ENCODE measurements at places on chromosomes 12 and 14.

- DNase-seq = no peak
These were observed 1.2 kb upstream of the SH2B3 start for GRCh38 chr12:111404362-111405148.

DNA sequence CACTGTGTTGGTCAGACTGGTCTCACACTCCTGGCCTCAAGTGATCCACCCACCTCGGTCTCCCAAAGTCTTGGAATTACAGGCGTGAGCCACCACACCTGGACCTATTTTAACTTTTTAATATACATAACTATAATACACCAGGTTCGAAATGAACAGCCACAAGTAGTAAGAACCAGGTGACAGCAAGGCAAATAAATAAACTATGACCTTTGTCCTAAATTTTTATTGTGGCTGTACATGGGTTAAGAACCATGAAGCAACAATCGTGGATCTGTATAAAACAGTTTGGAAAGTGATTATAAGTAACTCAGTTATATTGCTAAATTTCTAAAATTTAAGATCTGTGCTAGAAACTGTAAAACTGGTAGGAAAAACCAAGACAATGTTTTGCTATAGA lies 41.5 kb downstream of the GXYLT1 start:
- no peak for DNase-seq

DNA sequence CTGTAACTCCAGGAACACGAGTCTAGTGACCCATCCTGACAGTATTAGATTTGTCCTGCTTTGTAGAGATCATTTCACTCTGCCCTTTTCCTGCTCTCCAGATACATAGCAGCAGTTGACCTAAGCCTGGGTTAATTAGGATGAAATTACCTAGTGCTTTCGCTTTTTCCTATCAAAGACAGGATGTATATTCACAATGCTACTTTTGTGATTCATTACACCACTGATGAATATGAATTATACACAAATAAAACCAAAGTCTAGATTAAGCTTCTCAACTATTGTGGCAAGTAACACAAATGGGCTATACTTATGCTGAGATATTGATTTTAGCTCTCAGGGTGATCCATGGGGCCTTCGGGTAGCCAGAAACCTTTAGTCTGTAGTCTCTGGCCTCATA lies 17.9 kb downstream of the CERS5 start:
- DNase-seq = no peak

- no peak for DNase-seq
These were observed 120.7 kb upstream of the SCAF11 start for GRCh38 chr12:46110928-46111699.

- DNase-seq = no peak
These were observed 162.9 kb downstream of the ADGRD1 start for GRCh38 chr12:131116468-131117117.

- peak; percentile 9 for DNase-seq
These were observed 6.9 kb upstream of the SVOP start for GRCh38 chr12:109027767-109028166.

DNA sequence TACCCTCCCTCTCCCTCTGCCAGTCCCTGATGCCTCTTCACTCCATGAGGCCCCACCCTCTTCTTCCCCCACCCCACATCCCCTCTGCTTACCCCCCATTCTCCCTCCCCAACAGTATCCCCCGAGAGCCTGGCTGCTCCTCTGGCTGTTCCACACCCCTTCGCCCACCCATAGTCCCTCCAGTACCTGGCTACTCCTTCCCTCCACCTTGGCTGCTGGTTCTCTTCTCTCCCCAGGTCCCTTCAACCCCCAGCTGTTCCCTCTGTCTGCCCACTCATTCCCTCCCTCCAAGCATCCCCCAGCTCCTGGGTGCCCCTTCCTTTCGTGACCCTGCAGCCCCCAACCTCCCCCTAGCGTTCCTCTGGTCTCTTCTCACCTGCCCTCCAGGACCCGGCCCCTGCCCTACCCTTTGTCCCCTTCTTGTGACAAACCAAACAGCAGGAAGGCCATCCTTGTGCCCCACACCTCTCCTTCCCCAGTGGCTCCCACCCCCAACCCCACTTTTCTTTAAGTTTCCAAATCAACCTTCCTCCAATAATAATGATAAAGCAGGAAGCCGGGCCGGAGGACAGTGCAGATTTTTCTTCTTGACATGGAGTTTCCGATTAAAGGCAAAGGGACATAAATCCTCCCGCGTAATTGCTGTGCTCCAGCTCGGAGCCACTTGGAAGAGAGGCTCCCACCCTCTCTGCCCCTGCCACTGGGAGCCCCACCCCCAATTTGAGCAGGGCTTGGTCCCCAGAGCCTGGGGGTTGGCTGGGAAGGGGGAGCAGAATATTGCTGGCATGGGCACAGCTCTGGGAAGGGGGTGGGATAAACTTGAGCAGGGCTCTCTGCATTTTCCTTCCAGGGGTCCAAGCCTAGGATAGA lies 40.0 kb downstream of the SMUG1 start:
- DNase-seq = no peak

DNA sequence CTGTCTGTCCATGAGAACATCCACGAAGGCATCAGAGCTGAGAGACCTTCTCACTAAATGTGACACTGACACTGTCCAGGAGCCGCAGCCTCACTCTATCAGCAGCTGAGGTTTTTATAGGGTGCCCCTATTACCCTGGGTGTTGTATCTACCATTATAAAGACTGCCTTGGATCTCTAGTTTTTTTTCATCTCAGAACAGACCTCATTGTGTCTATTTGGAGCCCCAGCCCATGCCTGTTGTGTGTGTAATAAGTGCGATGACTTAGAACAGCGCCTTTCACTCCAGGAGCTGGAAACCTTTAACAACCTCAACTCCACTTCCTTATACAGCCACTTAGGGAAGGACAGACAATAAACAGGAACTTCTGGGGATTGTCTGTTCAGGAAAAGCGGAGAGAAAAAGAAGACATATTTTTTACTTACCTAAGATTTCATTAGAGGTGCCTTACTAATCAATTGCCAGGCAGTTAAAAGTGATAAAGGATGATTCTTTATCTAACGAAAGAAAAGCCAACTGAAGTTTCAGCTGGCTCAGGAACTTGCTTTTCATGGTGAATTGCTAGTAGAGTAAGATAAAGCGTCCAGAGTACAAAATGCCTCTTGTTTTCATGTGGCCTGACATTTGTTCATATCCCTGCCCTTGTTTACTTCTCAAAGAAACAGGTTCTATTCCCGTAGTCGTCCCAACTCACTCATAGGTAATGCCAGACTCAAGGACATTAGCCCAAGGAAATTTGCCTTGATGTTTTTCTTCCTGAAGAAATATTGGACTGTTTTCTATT lies 420.6 kb downstream of the RAD51B start:
- DNase-seq = peak; percentile 43

- no peak for DNase-seq
These were observed 126.6 kb upstream of the LRIG3 start for GRCh38 chr12:59046763-59047534.

DNA sequence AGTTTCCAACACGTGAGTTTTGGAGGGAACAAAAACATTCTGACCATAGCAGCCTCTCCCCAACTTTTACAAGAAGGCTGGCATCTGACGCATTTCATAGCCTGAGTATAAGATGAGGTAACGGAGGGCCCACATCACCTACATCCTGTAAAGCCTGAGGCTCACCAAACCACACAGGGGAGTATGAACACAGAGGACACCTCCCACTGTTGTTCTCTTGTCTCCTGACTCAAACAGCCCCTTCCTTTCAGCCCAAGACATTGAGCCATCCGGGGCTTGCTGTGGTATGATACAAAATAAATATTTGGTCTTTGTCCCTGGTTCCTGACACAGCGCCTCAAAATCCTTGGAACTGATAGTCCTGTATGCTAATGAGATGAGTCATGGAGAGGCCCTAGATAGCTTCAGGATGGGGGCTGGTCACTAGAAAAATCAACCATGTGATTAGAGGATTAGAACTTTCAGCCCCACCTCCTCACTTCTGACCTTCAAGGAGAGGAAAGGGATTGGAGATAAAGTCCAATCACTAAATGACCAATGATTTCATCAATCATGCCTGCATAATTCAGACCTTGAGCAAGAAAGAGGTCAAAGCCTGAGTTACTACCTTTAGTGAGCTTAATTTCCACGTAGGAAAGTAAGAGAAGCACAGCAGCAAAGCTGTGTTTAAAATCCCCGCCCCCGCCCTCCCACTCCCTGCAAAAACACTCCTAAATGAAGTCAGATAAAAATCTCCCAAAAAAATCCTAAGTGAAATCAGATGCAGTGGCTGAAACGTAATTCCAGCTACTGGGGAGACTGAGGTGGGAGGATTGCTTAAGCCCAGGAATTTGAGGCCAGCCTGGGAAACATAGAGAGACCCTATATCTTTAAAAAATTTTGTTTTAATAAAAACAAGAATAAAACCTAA lies 236.4 kb downstream of the PCNX1 start:
- peak; percentile 80 for DNase-seq

GRCh38 chr14:69812711-69813110 lies 15.7 kb upstream of the SLC10A1 start:
- DNase-seq = no peak

DNA sequence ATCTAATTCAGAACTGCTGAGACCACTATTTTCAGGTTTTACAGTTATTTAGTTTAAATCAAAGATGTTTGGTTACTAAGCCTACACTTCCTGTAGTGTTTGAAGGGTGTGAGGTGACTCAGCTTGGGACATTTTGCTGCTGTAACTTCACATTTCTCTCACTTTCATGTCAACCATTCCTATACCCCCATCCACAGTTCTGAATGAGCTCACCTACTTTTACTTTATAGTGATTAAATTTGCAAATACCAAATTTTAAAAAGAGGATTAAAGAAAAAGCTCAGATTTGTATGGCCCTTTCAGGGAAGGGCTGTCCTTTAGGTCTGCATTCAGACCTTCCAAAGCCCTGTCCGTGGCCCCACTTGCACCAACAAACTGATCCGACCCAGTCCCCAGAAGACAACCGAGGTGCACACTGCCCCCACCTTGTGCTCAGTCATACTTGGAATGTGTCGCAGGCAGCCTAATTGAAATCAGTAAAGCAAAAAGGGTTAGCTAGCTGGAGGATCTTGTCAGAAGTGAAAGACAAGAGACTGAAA lies 174.4 kb downstream of the MON2 start:
- DNase-seq = peak; percentile 56

DNA sequence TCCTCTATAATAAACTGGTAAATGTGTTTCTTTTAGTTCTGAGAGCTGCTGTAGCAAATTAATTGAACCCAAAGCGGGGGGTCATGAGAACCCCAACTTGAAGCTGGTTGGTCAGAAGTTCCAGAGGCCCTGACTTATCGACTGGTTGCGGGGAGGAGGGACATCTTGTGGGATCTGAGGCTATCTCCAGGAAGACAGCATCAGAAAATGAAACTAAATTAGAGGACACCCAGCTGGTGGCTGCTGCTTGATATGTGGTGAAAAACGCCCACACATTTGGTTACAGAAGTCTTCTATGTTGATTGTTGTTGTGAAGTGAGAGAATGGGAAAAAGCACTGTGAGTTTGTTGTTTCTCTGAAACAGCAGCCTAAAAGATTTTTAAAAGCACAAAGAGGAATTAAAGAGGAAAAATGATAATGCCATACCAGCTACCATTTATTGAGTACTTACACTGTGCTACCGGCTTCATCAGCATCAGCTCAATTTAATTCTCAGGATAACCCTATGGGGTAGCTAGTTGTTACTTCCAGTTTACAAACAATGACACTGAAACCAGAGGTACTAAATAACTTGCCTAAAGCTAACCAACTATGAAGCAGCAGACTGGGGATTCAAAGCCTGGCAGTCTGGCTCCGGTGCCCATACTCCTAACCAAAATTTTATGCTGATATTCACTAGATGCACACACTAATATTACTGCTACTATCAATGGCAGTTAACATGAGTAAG lies 24.3 kb downstream of the DDX24 start:
- DNase-seq = no peak

GRCh38 chr12:96303653-96304052 lies 96.6 kb downstream of the CDK17 start:
- peak; percentile 37 for DNase-seq

All from astrocyte of the spinal cord (primary cell).